Cortex of kidney (tissue), 1 donor: ENCODE measurements at places on chromosomes 4 and X.

DNA sequence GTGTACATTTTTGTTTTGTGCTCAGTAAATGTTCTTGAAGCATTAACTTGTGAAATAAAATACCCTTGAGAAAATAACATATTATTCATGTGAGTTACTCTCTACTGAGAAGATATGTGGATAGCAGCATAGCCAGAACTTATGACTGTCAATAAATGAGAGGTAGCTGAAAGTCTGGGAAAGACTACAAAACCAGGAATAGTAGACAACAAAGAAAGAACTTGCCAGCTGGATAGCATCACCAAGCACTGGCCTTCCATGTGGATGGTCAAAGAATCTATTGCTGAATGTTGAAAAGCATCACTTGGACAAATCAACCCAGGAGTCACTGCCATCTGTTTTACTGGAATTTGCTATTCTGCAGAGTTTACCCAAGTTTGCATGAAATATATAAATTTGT, 650.0 kb upstream of the HTR2C start:
- DNase-seq: no peak

DNA sequence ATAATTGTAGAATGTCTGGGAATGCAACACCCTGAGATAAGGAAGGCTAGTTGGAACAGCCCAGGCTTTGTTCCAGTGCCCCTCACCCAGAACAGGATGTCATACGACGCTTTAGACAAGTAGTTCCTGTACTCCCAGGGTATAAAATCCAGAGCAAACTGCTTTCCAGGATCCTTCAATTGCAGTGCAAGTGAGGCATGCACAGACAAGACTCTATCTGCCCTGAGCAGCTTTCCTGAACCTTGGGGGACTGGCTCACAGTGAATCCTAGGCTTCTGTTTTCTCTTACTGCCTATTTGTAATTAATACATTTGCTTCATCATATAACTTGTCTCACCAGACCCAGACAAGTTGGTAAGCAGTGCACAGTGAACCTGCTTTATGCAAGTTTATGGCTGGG, 48.4 kb upstream of the IL9R start:
- DNase-seq: no peak

GRCh38 chr4:108512615-108513505, 107.5 kb upstream of the RPL34 start:
- DNase-seq: no peak

GRCh38 chr4:38313999-38314561, 349.9 kb upstream of the KLF3 start:
- no peak for DNase-seq

DNA sequence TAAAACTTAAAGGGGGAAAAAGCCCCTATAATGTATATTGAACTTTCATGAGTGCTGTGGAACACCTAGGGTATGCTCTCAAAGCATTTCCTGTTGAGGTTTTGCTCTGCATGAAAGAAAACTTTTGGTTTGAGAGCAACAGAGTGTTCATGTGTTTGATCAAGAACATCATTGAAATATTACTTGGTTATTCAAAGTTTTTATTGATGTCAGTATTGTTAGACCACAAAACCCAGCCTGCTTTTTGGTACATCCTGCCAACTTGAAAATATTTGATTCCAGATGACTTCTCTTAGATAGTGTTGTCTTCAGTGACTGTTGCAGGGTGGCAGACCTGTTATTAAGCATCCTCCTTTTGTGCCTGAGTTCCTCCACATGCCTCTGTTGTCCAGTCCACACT, 68.0 kb downstream of the N4BP2 start:
- no peak for DNase-seq

- no peak for DNase-seq
Measured at GRCh38 chrX:154398668-154399526, 720 bp downstream of the RPL10 start.

DNA sequence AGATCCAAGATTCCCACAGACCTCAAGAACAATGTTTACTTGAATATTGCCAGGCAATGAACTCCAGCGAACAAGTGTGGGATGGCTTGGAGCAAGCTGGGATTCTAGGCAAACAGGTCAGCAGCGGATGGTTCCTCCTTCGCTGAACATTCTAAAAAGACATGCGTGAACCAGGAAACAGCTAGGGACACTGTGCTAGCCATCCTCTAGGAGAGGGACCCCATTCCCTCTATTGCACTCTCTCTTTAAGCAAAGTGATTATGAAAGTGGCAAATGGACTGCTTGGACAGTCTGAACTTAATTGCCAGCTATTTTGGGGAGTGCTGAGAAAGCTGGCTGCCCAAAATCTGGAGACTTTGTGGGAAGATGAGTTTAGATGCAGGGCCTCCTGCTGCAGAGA, 29.9 kb upstream of the TEC start:
- DNase-seq: no peak

GRCh38 chr4:40656201-40656863, 26.7 kb upstream of the RBM47 start:
- no peak for DNase-seq

DNA sequence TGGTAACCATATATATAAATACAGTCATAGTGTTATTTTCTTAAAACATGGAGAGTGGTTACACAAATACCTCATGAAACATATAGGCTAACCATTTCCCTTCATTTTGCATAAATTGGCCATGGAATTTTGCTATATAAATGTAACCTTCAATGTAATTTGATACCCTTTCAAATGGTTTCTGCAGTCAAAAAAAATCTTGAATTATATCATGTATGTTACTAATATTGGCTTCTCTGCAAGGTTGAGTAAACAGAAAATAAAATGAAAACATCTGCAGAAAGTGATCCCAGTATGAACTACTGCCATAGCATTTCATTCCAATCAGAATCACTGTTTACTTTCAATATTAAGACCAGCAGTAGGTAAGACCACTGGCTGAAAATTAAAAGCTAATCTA, 1165.9 kb upstream of the TENM3 start:
- DNase-seq: no peak

- DNase-seq: no peak
Measured at GRCh38 chr4:118968813-118969212, 80.2 kb downstream of the SYNPO2 start.

DNA sequence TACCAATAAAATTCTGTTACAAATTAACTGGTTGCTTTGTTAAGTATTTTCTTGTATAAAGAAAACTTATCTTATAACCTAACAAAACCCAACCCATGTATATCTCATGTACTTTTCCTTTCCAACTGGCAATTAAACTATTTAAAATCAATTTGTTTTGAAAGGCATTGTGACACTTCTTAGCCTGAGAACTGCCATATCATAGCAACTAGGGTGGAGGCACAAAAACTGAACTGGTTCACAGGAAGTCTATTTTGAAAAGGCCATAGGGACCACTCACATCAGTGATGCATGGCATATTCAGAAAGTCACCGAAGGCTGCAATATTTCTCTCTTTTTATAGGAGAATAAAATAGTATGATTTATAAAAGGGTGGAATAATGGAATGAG, 40.5 kb upstream of the ARSJ start:
- no peak for DNase-seq

DNA sequence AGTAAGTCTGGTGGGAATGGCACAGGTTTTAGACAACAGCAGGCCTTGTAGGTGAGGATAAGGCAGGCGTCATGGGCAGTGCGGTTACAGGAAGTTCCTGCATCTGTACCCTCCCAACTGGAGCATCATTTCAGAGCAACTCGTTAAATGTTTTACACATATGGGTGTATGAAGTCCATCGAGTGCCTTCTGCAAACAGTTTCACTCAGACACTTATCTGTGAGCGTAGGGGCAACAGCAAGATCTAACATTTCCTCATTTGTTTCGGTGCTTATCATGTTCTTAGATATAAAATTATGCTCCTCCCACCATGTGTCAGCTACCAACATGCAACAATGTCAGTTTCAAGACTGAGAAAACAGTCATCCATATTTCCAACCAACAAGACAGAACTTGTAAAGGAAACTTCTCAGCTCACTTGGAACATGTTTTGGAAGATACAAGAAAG, 69.9 kb downstream of the ELOVL6 start:
- no peak for DNase-seq

DNA sequence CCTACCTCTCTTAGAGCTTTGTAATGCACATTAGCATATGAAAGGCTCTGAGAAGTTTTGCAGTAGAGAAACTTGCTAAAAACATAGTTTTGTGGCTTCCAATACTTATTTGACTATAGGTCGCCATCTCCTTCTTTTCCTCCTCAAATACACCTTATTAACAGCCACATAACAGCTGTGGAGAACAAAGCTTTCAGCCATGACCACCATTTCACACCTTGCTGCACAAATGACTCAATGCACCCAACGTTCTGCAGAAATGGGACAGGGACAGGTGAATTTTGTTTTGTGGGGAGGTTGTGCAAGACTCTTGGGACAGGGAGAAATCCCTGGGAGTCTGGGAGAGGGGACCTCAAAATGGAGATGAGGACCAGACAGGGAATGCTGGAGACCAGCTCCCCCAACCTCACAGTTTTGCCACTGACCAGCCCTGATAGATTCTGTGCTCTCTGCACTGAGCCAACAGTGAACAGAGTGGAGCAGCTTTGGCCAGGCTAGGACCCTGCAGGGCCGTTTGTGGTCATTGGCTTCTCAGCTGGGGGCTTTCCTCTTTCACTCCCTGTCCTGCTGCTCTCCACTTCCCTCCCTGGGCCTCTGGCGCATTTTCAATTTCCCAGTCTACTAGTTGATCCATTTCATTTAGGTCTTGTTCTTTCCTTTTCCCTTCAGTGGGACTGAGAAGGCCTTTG, 16.6 kb downstream of the FRMPD3 start:
- DNase-seq: no peak

GRCh38 chrX:106928227-106928626, 8.0 kb downstream of the CLDN2 start:
- DNase-seq: no peak

DNA sequence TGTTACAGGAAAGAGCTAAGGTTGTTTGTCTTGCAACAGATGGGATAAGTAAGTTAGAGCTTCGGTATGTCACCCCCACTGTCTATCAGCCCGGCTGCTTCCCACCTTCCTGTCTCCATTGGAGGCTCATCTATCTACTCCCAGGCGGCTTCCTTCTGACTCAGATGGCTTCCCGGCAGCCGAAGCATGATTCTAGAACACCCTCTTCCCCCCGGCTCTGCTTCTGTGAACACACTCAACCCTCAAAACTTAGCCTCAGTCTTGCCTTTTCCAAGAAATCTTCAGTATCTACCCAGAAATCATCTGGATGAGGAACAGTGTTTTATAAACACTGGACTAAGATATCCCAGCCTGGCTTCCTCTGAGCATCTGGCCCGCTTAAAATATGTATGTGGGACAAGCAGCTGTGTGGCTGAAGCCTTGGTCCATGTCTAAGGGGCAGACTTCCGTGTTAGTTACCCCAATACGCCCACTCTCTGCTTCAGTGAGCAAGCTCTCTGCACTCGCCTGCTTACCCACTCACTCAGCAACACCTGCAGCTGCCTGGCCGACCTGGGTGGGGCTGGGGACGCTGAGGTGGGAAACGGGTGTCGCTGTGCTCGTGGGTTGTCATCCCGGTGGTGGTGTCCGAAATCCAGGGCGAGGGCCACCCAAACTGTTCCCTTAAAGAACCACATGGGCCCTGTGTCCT, 12.0 kb upstream of the SLC2A9 start:
- no peak for DNase-seq

DNA sequence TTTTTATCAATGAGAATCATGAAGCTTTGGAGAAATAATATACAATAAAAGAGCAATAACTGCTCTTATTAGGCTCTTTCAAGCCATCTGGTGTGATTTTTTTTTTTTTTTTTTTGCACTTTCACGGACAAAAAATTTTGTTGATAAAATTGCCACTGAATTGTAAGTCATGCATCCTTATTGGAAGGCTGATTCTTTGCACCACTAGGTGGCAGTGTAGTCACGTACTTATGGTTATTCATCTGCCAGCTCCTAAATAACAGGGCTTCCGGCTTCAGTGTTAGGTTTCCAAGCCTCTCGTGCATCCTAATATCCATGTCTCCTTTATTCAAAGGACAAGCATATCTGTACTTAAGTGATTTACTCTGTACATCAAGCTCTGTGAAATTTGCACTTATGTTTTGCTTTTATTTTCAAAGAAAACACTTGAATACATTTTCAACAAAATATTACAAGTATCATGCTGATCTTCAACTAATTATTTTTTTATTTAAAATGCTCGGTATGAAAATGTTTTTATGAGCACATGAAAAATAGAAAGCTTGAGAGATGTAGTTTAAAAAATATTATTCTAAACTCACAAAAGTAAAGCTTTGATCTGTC, 1578.3 kb upstream of the TENM3 start:
- DNase-seq: no peak

GRCh38 chr4:132238697-132239096, 910.4 kb upstream of the PCDH10 start:
- no peak for DNase-seq

GRCh38 chrX:30865015-30865414, 24.0 kb downstream of the TAB3 start:
- DNase-seq: no peak

DNA sequence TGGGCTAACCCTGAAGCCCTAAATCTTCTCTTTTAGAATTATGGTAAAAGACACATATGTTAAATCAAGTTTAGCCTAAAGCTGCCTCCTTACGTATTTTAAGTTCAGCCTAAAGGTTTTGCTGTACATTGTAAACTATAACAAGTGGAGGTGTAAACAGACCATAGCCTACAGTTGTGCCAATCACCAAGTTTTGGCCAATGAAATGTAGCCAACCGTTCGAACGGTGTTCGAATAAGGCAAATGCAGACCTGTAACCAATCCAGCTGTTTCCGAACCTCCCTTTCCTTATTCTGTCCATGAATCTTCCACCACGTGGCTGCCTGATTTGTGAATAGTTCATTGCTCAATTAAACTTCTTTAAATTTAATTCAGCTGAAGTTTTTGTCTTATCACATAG, 52.1 kb upstream of the TBC1D9 start:
- DNase-seq: no peak

GRCh38 chr4:188439641-188440311, 300.5 kb downstream of the TRIML1 start:
- no peak for DNase-seq

DNA sequence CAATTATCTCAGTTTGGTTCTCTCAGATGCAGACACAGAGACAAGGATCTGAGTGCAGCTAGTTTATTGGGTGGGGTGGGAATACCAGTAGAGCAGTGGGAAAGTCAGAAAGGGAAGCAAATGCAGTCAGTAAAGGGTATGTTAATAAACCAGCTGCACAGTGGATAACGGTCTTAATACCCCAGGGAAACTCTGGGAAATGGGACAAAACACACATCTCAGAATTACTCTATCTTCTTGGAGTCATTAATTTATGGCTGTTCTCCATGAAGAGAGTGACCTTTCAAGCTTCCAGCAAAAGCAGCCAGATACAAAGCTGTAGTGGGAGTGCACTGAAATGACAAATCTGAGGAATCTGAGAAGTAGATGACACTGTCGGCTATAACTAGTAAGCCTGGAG, 73.3 kb upstream of the NALF2 start:
- DNase-seq: no peak

- no peak for DNase-seq
Measured at GRCh38 chr4:81883530-81884450, 412.1 kb upstream of the RASGEF1B start.

GRCh38 chrX:25004485-25005032, 11.2 kb downstream of the ARX start:
- no peak for DNase-seq

GRCh38 chr4:8585721-8586212, 5.6 kb downstream of the GPR78 start:
- no peak for DNase-seq
